ENCODE measurements at places on chromosomes 16 and 17.

GRCh38 chr17:37465069-37465616 lies 24.5 kb upstream of the DUSP14 start:
- no peak overlapping the region for H3K4me3 ChIP-seq
- no peaks in the 10 kb centered on the region for H3K4me1 ChIP-seq
- DNase-seq, result no peak
- no peaks in the 10 kb centered on the region for H3K27me3 ChIP-seq
- no peak overlapping the region for H3K27ac ChIP-seq

DNA sequence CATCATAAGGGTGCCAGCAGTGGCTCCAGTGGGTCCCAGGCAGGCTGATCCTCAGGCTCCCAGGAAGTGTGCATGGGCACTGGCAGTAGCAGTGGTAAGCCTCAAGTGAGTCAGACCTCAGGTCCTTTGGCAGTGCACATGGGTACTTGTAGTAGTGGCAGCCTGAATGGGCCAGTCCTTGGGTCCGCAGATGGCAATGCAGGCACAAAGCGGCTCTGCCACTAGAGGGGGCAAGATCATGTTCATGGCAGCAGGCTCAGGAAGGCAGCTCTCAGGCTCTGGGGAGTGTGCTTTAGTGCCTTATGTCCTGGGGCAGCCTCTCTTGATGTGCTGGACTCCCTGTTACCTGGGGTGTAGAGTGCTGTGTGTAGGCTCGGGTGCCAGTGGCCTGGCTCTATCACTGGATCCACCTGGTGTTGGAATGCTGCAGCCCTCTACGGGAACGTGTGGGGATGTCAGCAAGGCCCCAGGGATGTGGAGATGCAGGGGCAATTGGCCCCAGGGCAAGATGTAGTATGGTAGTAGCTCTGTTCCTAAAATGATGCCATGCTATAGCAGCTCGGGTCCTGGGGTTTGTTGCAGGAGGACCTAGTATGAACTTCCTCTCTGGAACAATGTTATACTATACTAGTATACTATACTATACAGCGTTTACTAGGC lies 11.0 kb downstream of the ACSM3 start:
- no peaks in the 10 kb centered on the region for H3K36me3 ChIP-seq
- H3K4me3 ChIP-seq, result no peak overlapping the region
- no peak overlapping the region for H3K27ac ChIP-seq

DNA sequence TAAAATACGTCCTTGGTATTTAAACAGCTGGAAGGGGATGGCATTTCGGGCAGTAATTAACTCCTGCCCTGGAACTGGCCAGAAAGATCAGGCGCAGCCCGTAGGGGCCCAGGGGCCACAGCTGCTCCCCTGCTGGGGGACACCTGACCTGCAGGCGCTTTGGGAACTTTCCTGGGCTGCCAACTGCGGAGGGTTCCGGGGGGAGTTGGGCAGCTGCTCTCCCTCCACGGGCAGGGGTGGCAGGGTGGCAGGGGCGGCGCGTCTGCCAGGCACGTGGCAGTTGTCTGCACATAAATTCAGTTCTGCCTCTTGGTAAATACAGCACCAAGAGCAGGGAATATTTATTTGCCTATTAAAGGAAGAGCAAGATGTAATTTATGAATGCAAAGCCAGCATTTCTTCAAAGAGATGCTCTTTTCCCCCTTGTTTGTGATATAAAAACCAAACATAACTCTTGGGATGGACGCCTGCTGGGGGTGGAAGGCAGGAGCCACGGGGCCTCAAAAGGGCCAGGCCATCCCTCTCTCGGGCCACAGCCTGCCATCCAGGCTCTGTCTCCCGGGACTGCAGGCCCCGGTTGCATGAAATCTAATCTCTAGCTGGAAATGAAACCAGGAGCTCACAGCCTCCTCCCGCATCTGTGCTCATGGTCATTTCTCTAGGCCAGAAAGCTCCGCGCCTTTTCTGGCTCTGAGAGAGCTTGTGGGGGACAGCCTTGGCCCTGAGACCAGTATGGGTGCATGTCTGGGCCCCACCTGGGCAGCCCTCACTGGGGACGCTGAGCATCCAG lies 29.9 kb upstream of the CHMP6 start:
- H3K4me1 ChIP-seq, result no peaks in the 10 kb centered on the region
- no peak overlapping the region for H3K27ac ChIP-seq

GRCh38 chr17:6402258-6402657 lies 32.7 kb downstream of the AIPL1 start:
- H3K27ac ChIP-seq, result no peak overlapping the region
- H3K36me3 ChIP-seq, result no peaks in the 10 kb centered on the region
- H3K27me3 ChIP-seq, result no peaks in the 10 kb centered on the region
- no peak for DNase-seq
- no peak overlapping the region for H3K4me3 ChIP-seq
- H3K4me1 ChIP-seq, result no peaks in the 10 kb centered on the region

GRCh38 chr17:48003417-48004151 lies 32.7 kb downstream of the CDK5RAP3 start:
- H3K4me3 ChIP-seq, result no peak overlapping the region
- no peak for DNase-seq
- no peaks in the 10 kb centered on the region for H3K27me3 ChIP-seq

GRCh38 chr16:13153696-13154095 lies 252.3 kb downstream of the SHISA9 start:
- H3K4me1 ChIP-seq, result no peaks in the 10 kb centered on the region
- DNase-seq, result no peak
- H3K4me3 ChIP-seq, result no peak overlapping the region
- H3K27me3 ChIP-seq, result no peaks in the 10 kb centered on the region
- no peaks in the 10 kb centered on the region for H3K36me3 ChIP-seq
- H3K27ac ChIP-seq, result no peak overlapping the region

GRCh38 chr17:964876-965275 lies 14.7 kb downstream of the NXN start:
- no peaks in the 10 kb centered on the region for H3K36me3 ChIP-seq
- DNase-seq, result no peak
- H3K4me3 ChIP-seq, result no peak overlapping the region
- H3K4me1 ChIP-seq, result no peaks in the 10 kb centered on the region

DNA sequence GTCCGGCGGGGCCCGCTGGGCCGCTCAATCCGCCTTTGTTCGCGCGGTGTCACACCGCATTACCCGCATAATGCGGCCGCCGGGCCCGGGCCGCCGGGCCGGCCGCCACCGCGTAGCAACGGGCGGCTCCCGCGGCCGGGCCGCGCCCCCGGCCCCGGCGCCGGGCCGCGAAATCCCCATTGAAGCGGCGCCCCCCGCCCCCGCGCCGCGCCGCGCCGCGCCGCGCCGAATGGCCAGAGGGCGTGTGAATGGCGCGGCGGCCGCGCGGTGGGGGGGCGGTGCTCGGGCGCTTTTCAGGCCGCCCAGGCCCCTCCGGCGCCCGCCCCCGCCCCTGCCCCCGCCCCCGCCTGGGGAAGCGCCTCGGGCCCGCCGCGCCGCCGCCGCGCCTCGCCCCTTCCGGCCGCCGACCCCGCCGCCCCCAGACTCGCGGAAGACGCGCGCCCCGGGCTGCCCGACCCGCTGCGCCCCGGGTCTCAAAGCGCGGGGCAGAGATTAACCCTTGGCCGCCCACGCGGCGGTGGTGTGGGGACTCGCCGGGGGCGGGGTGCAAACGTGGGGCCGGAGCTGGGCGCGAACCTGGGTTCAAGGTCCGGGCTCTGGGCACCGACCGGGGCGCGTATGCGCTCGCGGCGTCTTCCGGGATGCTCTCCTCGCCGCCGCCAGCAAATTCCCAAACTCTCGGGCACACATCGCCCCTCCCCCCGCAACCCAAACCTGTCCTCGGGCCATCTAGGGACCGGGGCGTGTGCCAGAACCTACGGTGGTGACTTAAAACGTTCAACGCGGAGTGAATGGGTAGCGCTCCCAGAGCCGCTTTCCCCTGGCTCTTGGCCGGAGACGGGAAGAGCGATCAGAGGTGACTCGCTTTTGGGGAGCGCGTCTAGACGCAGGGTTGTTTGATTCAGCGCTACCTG lies 46.7 kb downstream of the WNT3 start:
- H3K4me3 ChIP-seq, result peak overlapping the region; percentile 51
- H3K27ac ChIP-seq, result no peak overlapping the region
- H3K4me1 ChIP-seq, result no peaks in the 10 kb centered on the region
- no peaks in the 10 kb centered on the region for H3K36me3 ChIP-seq
- H3K27me3 ChIP-seq, result no peaks in the 10 kb centered on the region

- H3K4me3 ChIP-seq, result no peak overlapping the region
- no peaks in the 10 kb centered on the region for H3K36me3 ChIP-seq
- no peaks in the 10 kb centered on the region for H3K4me1 ChIP-seq
- no peak for DNase-seq
- H3K27me3 ChIP-seq, result no peaks in the 10 kb centered on the region
Observed at GRCh38 chr17:74282587-74283370, 8.7 kb downstream of the DNAI2 start.

- no peaks in the 10 kb centered on the region for H3K27me3 ChIP-seq
- no peak overlapping the region for H3K27ac ChIP-seq
- H3K36me3 ChIP-seq, result no peaks in the 10 kb centered on the region
- no peak for DNase-seq
Observed at GRCh38 chr17:30191072-30191471, 44.4 kb downstream of the SLC6A4 start.

GRCh38 chr17:36994438-36994837 lies 45.7 kb downstream of the AATF start:
- H3K27me3 ChIP-seq, result no peaks in the 10 kb centered on the region
- peaks cover 5% of the 10 kb centered on the region for H3K36me3 ChIP-seq
- H3K4me1 ChIP-seq, result no peaks in the 10 kb centered on the region
- no peak overlapping the region for H3K4me3 ChIP-seq
- no peak overlapping the region for H3K27ac ChIP-seq

- H3K4me1 ChIP-seq, result no peaks in the 10 kb centered on the region
- H3K36me3 ChIP-seq, result no peaks in the 10 kb centered on the region
- H3K27me3 ChIP-seq, result no peaks in the 10 kb centered on the region
- no peak overlapping the region for H3K4me3 ChIP-seq
- no peak overlapping the region for H3K27ac ChIP-seq
Observed at GRCh38 chr17:57584050-57584551, 161.0 kb downstream of the CCDC182 start.

DNA sequence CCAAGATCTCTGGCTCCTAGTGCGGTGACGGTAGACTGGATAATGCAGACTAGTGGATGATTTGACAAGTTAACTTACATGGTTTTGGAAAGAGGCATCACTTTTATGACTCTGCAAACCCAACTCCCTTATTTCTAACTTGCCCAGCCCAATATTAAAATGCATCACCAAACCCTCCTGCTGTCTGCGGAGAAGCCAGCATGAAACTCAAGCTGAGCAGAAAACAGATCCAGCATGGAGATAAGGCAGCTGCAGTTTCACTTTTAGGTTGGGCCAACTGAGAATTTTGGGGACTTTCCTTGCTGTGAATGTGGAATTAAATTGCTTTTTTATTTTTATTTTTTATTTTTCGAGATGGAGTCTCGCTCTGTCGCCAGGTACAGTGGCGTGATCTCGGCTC lies 27.8 kb downstream of the CDH1 start:
- no peak for DNase-seq
- H3K27me3 ChIP-seq, result no peaks in the 10 kb centered on the region
- H3K36me3 ChIP-seq, result no peaks in the 10 kb centered on the region
- H3K4me1 ChIP-seq, result no peaks in the 10 kb centered on the region
- H3K27ac ChIP-seq, result no peak overlapping the region

DNA sequence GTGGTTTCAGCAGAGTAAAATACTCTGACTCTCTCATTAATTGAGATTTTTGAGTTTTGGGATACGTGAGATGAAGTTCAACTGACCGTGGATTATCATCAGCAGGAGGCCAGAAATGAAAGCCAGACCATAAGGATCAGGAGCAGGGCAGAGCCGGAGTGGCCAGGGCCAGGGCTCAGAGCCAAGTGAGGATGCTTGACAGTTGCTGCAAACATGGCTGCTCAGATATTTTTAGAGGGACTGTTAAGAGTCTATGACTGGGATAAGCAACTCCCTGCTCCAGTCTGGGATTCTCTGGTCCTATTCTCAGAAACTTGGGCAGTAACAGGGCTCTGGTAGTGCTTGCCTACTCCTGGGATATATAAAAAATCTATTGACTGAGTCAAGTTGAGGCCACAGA lies 17.6 kb upstream of the CDH13 start:
- H3K36me3 ChIP-seq, result no peaks in the 10 kb centered on the region
- H3K4me1 ChIP-seq, result no peaks in the 10 kb centered on the region
- no peak overlapping the region for H3K4me3 ChIP-seq
- DNase-seq, result no peak
- H3K27ac ChIP-seq, result no peak overlapping the region
- no peaks in the 10 kb centered on the region for H3K27me3 ChIP-seq

GRCh38 chr16:46736695-46737094 lies 11.4 kb downstream of the MYLK3 start:
- H3K27me3 ChIP-seq, result no peaks in the 10 kb centered on the region
- no peak overlapping the region for H3K4me3 ChIP-seq
- no peaks in the 10 kb centered on the region for H3K4me1 ChIP-seq
- no peak for DNase-seq

GRCh38 chr17:43823350-43824084 lies 9.4 kb downstream of the MPP3 start:
- no peak overlapping the region for H3K4me3 ChIP-seq
- DNase-seq, result peak; percentile 37
- H3K4me1 ChIP-seq, result no peaks in the 10 kb centered on the region
- no peaks in the 10 kb centered on the region for H3K36me3 ChIP-seq
- H3K27me3 ChIP-seq, result no peaks in the 10 kb centered on the region
- no peak overlapping the region for H3K27ac ChIP-seq

DNA sequence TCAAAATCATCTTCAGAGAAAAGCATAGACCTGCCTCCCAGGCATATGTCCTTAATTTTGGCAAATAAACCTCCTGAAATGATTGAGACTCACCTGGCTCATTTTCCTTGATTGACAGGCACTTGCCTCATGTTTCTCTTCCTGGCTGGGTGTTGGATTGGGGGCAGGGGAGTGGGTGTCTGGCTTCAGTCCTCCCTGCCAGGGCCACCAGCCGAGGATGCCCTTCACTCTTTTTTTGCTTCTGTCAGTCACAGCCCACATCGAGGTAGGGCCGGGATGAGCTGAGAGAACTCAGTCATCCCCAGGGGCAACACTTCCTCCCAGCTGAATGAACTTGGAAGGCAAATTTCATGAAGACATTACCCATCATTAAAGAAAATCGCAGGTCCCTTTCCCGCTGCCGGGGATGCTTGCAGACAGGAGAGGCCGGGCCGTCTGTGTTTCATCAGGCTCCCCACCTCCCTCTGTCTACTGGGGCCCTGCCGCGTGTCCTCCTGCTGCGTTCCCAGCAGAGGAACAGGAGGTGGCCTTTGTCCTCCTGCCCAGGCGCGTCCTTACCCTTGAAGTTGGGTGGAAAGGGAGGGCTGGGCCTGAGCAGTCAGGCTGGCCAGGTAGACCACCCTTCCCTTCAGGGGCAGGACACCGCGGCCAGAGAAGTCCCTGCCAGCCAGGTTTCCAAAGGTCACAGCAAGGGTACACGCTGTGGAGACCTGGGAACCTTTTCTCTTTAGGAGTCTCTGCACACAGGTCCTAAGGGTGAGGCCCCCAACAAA lies 11.2 kb upstream of the DNAH17 start:
- no peak overlapping the region for H3K4me3 ChIP-seq
- no peak for DNase-seq
- no peaks in the 10 kb centered on the region for H3K4me1 ChIP-seq
- H3K36me3 ChIP-seq, result no peaks in the 10 kb centered on the region

DNA sequence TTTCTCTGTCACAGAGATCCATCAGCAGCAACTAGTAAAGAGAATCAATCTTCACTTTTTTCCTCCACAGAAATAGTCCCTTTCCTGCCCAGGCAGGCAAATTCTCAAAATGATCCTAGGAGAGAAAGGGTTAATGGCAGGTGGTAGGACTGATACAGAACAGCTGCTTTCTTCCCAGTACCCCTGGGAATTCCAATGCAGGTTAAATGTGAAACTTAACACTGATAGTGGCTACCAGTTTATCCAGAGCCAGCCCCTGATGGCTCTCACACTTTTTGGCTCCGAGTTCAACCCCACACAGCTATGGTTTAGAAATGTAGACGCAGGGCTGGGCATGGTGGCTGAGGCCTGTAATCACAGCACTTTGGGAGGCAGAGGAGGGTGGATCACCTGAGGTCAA lies 22.2 kb downstream of the MARVELD3 start:
- DNase-seq, result no peak
- no peak overlapping the region for H3K27ac ChIP-seq
- H3K4me3 ChIP-seq, result no peak overlapping the region
- H3K27me3 ChIP-seq, result no peaks in the 10 kb centered on the region
- H3K4me1 ChIP-seq, result no peaks in the 10 kb centered on the region

All from colonic mucosa (tissue), 4 donors.